ENCODE measurements at places on chromosomes 4 and X.

DNA sequence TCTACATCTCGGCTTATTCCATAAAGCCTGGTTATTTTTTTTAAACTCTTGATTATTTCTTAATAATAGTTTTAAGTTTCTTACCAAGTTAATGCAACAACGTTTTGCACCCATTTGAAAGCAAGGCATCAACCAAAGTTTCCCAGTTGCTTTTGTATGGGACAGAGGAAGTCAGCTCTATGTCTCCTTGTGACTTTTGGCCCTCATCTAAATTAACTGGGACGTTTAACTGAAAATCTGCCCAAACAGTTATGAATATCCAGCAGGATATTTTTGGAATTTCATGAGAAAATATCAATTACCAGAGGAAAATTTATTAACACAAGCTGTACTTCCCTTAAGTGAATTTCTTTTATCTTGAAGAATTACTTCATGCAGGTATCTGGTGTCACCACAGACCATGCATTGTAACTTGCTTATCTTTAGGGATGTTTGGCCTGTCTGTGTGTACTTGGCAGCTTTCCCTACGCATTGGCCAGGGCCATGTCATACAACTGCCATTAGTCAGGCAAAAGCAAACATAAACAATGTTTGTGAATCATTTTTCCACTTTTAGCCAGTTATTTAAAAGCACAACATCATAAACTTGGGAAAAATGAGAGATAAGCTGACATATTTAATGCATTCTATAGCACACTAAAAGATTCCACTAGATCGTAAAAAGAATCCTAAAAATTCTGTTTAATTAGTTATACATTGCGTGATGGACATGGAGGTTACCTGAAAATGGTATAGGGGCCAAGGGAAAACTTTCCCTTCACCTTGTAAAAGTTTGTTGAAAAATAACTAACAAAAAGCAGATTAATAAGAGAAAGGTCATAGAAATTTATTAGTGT lies 101.4 kb upstream of the PDE5A start:
- peak; percentile 24 for DNase-seq

DNA sequence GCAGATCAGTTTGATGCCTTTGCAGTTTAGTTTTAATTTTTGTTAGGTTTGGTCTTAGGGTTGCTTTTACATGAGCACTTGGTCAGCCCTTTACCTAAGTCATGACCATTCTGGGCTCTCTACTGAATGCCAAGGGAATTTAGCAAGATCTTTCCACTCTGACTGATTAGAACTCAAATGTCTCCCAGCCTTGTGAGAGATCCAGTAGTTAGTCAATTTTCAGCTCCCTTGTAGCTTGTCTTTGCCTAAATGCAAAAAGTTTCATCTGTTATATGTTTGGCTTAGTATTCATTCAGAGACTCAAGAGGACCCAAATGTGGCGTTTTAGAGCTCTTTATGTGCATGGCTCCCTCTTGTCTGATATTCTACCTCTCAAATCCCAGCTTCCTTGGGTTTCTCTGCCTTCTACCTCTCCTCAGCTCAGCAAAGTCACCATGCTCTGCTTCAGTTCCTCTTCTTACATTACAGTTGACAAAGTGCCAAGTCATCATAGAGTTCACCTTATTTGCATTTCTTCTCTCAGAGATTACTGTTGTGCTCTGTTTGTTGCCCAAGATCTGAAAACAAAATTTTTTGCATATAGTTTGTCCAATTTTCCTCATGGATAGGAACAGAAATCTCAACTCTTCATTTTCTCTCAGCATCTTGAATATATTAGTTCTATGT lies 17.5 kb upstream of the JAKMIP1 start:
- DNase-seq: no peak

- no peak for DNase-seq
These were observed 524.9 kb upstream of the HTR2C start for GRCh38 chrX:114058988-114059418.

- no peak for DNase-seq
These were observed 425.0 kb upstream of the ATOH1 start for GRCh38 chr4:93403571-93403970.

- DNase-seq: no peak
These were observed 424.5 kb upstream of the PCDH7 start for GRCh38 chr4:30295652-30296051.

- no peak for DNase-seq
These were observed 759.7 kb upstream of the MAGEB2 start for GRCh38 chrX:29455702-29456101.

GRCh38 chr4:151358266-151358665 lies 32.9 kb upstream of the SH3D19 start:
- DNase-seq: no peak

GRCh38 chrX:53239474-53239873 lies 14.5 kb upstream of the KDM5C start:
- no peak for DNase-seq

DNA sequence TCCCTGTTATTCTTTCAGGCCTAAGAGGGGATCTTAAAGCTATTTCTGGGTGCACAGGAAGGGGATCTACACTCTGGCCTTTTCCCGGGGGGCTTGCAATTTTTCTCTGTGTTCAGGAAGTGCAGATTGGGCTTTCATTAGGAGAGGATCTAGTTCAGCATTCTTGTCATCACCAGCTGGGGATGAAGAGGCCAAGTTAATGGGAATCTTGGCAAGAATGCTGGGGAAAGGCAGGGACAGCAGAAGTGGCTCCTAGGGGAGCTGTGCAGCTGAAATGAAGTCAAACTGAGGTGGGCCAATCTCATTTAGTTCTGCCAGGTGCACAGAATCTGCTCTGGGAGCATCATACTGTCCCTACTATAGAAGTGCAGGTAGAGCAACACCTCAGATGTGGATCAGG lies 40.9 kb upstream of the ESX1 start:
- DNase-seq: no peak

- DNase-seq: no peak
These were observed 58.0 kb downstream of the SEPTIN11 start for GRCh38 chr4:77007358-77008230.

DNA sequence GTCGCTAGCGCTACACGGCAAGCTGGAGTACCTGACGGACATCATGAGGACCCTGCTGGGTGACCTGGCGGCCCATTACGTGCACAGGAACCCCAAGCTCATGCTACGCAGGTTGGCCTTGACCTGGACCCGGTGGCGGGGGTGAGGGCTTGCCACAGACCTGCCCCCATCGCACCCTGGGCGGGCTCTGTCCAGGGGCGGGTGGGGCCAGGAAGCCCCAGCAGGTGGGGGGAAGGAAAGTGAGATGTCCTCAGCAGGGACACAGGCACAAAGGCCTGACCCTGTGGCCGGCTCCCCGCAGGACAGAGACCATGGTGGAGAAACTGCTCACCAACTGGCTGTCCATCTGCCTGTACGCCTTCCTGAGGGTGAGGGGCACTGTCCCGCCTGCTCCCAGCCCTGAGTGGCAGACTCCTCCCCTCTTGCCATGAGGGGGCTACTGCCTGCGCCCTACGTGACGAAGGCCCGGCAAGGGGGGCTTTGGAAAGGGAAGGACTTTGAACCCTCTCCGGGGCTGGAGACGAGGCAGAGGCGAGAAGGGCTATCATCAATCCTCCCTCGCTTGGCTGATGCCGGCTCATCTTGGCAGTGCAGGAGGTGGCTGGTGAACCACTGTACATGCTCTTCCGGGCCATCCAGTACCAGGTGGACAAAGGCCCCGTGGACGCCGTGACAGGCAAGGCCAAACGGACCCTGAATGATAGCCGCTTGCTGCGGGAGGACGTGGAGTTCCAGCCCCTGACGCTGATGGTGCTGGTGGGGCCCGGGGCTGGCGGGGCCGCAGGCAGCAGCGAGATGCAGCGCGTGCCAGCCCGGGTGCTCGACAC lies 5.3 kb upstream of the SRPK3 start:
- no peak for DNase-seq

GRCh38 chr4:170259631-170260153 lies 169.9 kb upstream of the AADAT start:
- peak; percentile 95 for DNase-seq

- no peak for DNase-seq
These were observed 205.1 kb downstream of the RAPGEF2 start for GRCh38 chr4:159307929-159308328.

GRCh38 chrX:152847281-152847680 lies 16.4 kb downstream of the NSDHL start:
- DNase-seq: no peak

- DNase-seq: no peak
These were observed 444.1 kb downstream of the STIM2 start for GRCh38 chr4:27304751-27305150.

DNA sequence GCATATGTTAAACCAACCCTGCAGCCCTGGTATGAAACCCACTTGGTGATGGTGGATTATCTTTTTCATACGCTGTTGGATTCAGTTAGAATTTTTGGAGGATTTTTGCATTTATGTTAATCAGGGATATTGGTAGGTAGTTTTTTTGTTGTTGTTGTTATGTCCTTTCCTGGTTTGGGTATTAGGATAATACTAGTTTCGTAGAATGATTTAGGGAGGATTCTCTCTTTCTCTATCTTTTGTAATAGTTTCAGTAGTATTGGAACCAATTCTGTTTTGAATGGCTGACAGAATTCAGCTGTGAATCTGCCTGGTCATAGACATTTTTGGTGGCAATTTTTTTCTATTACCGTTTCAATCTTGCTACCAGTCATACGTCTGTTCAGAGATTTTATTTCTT lies 305.4 kb downstream of the IDS start:
- no peak for DNase-seq

DNA sequence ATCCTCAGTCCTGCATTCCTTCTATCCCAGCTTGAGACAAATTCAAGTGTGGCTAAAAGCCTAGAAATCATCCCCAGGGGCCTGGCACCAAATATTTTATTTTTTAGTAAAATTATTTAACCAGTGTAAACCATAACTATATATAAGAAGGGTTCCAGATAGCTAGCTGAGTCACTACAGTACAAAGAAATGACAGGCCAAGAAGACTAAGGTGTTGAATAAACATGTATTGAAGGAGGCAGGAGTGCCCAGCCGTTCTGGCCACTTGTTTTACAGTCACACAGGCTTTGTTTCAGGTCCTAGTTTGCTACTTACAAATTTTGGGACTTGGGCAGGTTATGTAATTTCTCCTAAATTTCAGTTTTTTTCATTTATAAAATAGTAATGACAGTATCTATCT lies 225.9 kb upstream of the PITX2 start:
- no peak for DNase-seq

DNA sequence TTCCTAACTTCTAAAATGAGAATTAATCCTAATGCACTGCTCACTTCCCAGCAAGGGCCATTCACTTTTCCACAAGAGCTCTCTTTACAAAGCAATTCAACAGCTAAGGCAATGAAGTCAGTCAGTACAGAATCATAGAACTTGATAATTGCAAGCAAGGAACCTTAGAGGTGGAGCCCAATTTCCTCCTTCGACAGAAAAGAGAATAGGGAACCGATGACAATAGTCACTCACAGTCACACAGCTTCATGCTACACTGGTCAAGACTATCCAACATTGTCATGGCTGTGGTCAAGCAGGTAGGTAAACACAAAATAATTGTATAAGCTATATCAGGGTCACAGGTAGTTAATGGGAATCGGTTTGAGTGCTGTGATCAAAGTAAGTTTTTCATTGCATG lies 90.0 kb downstream of the ELOVL6 start:
- no peak for DNase-seq

DNA sequence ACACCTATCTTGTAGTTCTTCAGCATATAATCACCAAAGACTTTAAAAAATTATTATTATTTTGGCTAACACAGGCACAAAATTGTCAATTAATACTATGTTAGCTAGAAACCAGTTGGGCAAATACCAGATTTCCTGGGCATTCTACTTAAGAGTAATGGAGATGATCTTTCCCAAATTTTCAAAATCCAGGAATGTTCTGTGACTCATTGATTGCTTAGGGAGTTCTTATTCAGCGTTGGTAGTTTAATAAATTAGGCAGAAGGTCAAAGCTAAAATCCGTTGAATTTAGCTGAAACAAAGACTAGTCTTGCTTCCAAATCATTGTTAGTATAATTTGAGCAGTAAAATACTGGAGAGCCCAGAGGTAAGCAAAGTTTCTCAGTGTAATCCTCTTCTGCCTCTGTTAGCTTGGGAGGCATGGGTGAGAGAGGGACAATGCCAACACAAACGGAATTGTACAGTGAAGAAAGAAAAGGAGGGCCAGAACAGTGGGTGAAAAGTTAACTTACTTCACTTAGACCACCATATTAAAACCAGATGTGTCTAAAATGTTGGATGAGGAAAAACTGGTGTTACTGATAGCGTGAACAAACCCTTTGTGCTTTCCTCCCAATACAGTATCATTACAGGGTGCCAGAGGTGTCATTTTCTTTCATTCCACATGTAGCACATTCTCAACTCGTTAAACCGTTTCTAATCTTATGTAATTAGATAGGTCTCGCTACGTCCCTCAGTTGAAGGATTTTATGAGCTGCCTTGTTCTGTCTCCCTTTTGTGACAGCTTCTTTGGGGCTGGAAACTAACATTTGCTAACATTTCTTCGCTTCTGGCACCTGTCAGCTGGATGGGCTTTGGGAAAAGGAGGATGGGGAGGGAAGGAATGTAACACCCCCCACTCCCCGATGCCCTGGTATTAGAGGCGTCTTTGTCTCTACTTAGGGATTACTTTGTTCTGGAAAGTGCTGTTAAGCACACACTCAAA lies 87.4 kb upstream of the CITED1 start:
- no peak for DNase-seq

DNA sequence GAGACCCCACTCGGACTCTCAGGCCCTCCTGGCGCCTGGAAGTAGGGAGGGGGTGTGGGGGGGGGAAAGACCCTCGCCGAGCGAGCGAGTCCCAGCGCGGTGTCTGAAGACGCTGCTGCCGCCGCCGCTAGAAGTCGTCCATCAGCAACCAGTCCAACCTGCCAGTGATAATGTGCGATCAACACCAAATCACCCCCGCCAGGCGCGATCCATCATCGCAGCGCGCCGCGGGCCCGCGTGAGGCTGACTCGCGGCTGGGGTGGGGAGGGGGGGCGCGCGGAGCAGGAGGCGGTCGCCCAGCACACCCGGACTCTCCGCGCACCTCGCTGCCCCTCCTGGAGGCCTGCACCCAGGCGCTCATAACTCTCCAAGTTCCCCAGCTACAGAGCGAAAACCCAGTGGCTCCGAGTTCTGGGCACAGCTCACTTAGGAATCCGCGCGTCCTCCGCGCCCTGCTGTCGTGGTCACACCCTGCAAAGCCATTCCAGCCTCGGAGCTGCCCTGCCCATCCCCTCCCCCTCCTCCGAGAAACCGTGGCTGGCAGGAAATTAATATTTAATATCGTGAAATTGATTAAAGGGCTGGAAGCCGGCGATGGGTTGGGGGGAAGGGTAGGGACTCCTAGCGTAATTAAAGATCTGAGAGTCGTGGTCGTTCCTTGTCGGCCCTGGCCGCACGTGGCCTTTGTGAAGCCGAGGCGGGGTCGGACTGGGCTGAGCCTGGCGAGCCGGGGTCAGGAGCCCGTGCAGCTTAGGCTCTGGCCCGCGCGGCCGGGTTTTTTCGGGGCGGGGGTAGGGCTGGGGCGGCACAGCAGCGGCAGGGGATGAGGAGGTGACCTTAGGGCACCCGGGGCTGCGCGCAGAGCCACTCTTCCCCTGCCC lies 58.1 kb upstream of the BCOR start:
- no peak for DNase-seq

DNA sequence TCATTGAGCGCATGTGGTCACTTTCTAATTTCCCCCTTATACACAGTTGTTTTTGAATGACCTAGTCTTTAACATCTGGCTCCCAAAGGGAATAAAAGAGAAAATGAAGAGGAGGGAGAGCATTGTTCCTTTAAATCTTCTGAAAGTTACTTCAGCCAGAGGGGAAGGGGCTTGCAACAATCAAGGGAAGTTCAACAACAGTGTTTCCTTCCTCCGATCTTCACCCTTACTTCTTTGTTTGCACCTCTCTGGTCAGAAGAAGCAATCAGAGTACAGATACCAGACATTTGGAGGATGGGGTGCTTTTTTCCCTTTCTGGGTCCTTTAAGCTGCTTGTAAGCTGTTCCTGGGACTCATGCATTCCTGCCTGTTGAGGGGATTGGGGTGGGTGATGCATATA lies 125.4 kb downstream of the TBC1D19 start:
- no peak for DNase-seq
